ENCODE measurements at places on chromosomes 4 and X.

- DNase-seq = no peak
Measured at GRCh38 chrX:40546870-40547269, 33.9 kb upstream of the ATP6AP2 start.

- DNase-seq = peak; percentile 14
Measured at GRCh38 chr4:6446130-6446482, 26.3 kb downstream of the PPP2R2C start.

GRCh38 chr4:76087007-76087769, 12.7 kb downstream of the ART3 start:
- no peak for DNase-seq

DNA sequence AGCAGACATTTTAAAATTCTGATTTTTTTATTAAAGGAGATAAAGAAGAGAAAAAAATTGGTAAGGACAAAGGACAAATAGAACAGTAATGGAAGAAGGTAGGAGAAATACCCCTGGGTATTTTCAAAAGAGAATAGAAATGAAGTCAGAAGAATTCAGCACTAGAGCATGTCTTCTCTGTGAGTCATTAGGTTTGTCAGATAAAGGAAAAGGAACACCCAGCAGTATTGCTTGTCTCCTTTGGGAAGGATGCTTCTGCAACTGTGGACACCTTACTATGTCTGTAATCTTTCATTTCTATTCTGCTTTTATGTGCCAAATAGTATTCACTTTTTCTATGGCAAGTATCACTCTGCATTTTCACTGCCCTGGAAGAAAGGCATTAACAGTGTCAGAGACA, 24.0 kb upstream of the PCDH7 start:
- no peak for DNase-seq

GRCh38 chr4:25310803-25311166, 1.8 kb upstream of the ZCCHC4 start:
- no peak for DNase-seq

DNA sequence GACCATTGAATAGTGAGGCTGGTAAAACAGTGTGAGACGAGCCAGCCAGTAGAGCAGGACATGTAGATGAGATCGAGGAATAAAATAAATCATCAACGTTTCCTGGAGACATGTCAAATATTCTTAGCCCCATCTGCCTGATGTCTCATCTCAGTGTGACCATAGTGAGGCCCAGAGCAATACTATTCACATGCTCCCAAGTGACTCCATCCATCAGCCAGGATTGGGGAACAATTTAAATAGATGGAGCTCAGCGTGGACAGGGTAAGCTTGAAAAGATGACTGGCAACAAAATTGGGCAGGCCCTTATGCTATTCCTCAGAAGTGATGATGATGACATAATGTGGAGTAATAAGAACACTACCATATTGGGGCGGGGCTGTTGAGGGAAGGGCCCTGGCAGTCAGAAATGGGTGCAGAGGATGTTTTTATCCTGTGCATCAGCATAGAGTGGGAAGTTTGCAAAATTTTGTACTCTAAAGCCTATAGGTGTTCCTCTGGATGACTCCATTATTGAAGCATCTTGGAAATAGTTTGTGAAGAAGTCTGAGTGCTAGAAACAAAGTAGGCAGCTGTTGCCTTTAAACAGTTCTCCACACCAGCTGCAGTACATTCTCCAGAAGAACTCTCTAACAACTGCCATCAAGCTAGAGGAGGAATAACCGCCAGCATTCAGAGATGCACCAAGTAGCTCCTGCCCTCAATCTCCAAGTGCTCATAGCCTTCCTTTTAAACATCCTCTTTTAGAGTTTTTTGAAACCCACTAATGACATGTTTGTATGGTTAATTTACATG, 333.0 kb downstream of the DCHS2 start:
- no peak for DNase-seq

DNA sequence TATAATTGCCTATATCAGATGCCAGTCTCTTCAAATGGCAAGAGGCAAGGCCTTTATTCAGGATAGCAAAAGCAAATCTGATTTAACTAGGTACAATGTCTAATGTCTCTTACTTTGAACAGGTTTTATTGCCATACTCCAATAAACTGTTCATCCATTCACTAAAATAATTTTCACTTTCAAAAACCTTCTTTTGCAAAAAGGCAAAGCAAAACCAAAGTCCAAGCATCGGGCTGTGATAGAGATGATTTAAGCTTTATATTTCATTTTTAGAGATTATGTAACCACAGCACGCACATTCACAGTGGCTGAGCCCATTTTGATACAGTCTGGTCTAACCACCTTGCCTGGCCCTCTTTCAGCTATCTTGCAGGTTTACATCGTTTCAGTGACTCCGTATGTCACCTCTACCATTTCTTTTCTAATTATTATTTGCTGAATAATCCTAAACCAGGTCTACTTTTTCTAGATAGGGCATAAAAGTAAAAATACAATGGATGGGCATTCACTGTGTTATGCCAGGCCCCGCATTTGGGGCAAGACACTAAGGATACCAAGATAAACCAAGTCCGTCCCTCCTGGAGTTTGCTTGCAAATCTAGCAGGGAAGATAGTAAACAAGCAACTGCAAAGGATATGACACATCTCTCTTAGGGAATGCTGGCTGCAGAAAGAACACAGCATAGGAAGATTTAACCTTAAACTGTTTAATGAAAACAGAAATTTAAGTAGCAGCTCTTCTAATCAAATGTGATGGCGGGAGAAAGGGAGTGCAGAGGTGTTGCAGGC, 1.8 kb downstream of the CASP3 start:
- no peak for DNase-seq

GRCh38 chr4:26916195-26916594, 55.6 kb downstream of the STIM2 start:
- no peak for DNase-seq

GRCh38 chr4:13483136-13483767, 888 bp downstream of the RAB28 start:
- DNase-seq = no peak

GRCh38 chrX:148542481-148543255, 42.3 kb downstream of the AFF2 start:
- DNase-seq = no peak

DNA sequence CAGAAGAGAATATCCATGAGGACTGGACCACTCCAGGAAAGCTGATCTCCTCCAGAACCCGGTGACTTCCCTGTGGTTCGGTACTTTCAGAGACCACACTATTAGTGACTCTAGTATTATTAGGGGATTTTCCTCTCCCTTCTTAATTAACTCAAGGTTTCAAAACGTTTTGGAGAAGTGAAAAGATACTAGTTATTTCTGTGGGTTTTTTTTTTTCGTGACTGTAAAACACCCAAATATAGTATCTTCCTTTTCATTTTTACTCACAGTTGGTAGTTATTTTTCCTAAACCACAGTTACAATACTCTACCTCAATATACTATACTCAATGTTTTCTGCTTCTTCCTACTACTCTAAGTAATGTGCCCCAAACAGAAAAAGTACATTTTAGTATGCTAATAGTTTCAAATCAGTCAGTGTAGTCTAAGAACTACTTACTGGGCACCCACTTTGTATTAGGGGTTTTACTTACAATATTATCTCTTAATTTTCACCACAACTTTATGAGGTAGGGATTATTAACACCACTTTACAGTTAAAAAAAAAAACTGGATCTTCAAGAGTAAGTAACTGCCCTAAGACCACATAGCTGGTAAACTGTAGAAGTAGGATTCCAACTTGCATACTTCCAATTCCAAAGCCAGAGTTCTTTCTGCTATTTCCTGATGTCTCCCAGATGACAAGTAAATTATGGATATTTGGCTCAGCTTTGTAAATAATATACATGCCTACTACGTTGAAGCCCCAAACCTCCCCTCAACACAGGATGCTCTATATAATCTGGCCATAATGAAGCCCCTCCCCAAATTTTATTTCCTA, 45.0 kb downstream of the SLC9A7 start:
- DNase-seq = no peak

DNA sequence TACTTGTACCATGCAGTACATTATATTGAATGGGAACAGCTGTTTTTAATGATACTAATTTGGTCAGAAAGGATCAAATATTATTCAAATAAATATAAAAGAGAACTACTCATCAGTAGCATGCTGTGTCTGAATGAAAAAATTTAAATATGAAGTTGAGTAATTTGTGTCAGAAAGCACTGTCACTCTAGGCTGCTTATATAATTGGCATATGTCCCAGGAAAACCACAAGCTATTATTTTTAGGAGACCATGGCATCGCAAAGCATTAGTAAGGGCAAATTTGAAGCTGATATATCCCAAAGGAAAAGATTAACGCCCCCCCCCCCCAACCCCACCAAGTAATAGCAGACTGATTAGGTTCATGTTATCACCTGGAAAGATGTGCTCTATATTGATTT, 388.5 kb upstream of the SPANXN4 start:
- DNase-seq = no peak

GRCh38 chr4:6957148-6957520, 47.5 kb downstream of the TBC1D14 start:
- no peak for DNase-seq

- DNase-seq = no peak
Measured at GRCh38 chr4:183987987-183988392, 82.9 kb downstream of the STOX2 start.
